ENCODE measurements at places on chromosomes 13 and 19. TPM values are rescaled to one million over a fixed set of nuclear protein-coding genes. Genes with fewer than 3 reads are reported as not detected.
A peak's percentile ranks its signal among the peaks of the same experiment; 100 is the strongest.

The KRTDAP gene
- polyA plus RNA-seq: not detected

The ZNF559 gene
- 15.2 TPM for polyA plus RNA-seq

The HSH2D gene
- not detected for polyA plus RNA-seq

The C19orf81 gene
- 5.7 TPM for polyA plus RNA-seq

The NFIX gene
- 5.1 TPM for polyA plus RNA-seq

- H3K4me3 ChIP-seq: peak within 1 kb of the TSS; percentile 51
- H3K27ac ChIP-seq: no peak within 1 kb of the TSS
- H3K4me1 ChIP-seq: peaks cover 3% of the 10 kb centered on the region
- no peaks in the 10 kb centered on the region for H3K36me3 ChIP-seq
These were observed at the start of gene GPC5 for GRCh38 chr13:91398413-91399188. GPC5 (plus strand) TSS chr13:91398621.

- H3K27ac ChIP-seq: no peak overlapping the region
- H3K4me1 ChIP-seq: no peaks in the 10 kb centered on the region
- H3K36me3 ChIP-seq: no peaks in the 10 kb centered on the region
- H3K4me3 ChIP-seq: no peak overlapping the region
- no peaks in the 10 kb centered on the region for H3K27me3 ChIP-seq
These were observed 5.9 kb upstream of the DCAF15 start for GRCh38 chr19:13946414-13946813.

DNA sequence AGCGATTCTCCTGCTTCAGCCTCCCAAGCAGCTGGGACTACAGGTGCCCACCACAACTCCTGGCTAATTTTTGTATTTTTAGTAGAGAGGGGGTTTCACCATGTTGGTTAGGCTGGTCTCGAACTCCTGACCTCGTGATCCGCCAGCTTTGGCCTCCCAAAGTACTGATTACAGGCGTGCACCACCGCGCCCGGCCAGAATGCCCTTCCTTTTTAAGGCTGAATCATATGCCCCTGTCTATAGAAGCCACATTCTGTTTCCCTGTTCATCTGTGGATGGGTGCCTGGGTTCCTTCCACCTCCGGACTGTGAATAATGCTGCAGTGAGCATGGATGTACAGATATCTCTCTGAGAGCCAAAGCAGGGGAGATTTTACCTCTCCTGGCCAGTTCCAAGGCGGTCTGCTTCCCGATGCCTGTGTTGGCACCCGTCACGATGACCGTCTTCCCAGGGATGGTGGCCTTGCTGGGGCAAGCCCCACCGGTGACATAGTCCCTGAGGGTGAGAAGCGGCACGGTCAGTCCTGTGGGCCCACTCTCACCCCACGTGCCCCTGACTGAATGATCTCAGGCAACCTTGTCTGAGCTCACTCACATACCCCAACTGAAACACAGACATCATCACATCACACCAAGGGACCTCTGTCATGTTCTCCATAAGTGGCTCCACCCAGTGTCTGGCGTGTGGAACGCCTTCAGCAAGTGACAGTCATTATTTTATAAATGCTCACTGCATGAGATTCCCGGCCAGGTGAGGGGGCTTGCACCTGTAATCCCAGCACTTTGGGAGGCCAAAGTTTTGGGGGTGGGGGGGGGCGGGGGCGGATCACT, 4.0 kb downstream of the RDH13 start:
- no peak overlapping the region for H3K4me3 ChIP-seq
- no peak for DNase-seq
- H3K27me3 ChIP-seq: no peaks in the 10 kb centered on the region
- H3K4me1 ChIP-seq: no peaks in the 10 kb centered on the region
- peaks cover 4% of the 10 kb centered on the region for H3K36me3 ChIP-seq

DNA sequence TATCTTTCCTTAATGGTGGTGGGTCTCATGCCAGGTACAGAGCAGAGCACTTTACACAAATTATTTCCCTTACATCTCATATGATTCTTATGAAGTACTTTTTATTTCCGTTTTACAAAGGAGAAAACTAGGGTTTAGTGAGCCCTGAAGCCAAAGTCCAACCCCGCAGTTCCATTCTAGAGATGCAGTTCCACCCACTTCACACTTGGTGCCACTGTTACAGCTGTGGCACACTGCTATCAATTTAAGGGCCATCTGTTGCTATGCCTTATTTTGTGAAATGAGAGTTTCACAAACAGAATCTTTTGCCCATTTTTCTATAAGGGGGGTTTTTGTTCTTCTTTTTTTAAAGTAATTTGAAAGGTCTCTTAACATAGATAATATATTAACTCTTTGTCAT, 12.9 kb downstream of the MIPEP start:
- no peaks in the 10 kb centered on the region for H3K27me3 ChIP-seq
- DNase-seq: peak; percentile 36
- H3K4me1 ChIP-seq: peaks cover under 1% of the 10 kb centered on the region

- no peaks in the 10 kb centered on the region for H3K4me1 ChIP-seq
- H3K4me3 ChIP-seq: no peak overlapping the region
- DNase-seq: peak; percentile 73
- H3K27ac ChIP-seq: no peak overlapping the region
These were observed 55.0 kb downstream of the ZIC5 start for GRCh38 chr13:99916366-99917103.

GRCh38 chr13:26562512-26562890, 5.0 kb downstream of the WASF3 start:
- no peaks in the 10 kb centered on the region for H3K27me3 ChIP-seq
- H3K4me3 ChIP-seq: no peak overlapping the region
- peak; percentile 80 for DNase-seq
- peaks cover 24% of the 10 kb centered on the region for H3K4me1 ChIP-seq

DNA sequence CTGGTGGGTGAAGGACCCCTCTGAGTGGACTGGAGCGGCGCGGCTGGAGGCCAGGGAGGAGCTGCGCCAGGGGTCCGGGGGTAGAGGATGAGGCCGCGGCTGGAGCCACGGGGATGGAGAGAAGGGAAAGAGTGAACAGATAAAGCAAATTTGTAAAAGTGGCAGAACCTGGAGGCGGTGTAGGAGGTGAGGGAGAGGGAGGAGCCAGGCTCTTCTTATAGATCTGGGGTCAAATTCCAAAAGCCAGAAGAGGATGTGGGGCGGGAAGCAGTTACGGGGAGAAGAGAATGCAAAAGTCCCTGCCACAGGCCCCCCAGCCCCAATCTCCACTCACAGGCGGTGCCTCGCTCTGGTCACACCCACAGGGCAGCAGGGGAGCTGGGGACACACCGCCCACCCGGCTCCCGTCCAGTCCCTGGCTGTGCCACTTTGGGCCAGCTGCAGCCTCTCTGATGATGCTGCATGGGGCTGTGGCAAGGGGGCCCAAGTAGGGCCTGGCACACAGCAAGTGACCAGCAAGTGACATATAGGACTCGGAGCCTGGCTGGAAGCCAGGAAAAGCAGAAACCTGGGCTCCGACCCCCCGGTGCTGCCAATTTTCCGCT, 11.1 kb downstream of the LRRC4B start:
- H3K27me3 ChIP-seq: no peaks in the 10 kb centered on the region
- H3K36me3 ChIP-seq: no peaks in the 10 kb centered on the region
- H3K4me1 ChIP-seq: no peaks in the 10 kb centered on the region

DNA sequence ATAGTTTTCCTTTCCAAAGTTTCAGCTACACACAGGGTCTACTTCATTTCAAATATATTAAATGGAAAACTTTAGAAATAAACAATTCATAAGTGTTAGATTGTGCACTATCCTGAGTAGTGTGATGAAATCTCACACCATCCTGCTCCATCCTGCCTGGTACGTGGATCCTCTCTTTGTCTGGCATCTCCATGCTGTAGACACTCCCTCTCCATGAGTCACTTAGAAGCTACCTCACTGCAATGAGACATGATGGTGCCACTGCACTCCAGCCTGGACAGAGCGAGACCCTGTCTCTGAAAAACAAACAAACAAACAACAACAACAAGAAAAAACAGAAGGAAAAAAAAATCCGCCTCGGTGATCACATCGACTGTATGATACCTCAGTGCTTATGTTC, 191.8 kb downstream of the PCCA start:
- peaks cover 17% of the 10 kb centered on the region for H3K36me3 ChIP-seq
- no peak for DNase-seq
- no peaks in the 10 kb centered on the region for H3K27me3 ChIP-seq
- H3K4me1 ChIP-seq: no peaks in the 10 kb centered on the region

GRCh38 chr19:14198384-14199376, 7.3 kb downstream of the ADGRL1 start:
- no peaks in the 10 kb centered on the region for H3K36me3 ChIP-seq
- H3K27me3 ChIP-seq: no peaks in the 10 kb centered on the region
- no peaks in the 10 kb centered on the region for H3K4me1 ChIP-seq

DNA sequence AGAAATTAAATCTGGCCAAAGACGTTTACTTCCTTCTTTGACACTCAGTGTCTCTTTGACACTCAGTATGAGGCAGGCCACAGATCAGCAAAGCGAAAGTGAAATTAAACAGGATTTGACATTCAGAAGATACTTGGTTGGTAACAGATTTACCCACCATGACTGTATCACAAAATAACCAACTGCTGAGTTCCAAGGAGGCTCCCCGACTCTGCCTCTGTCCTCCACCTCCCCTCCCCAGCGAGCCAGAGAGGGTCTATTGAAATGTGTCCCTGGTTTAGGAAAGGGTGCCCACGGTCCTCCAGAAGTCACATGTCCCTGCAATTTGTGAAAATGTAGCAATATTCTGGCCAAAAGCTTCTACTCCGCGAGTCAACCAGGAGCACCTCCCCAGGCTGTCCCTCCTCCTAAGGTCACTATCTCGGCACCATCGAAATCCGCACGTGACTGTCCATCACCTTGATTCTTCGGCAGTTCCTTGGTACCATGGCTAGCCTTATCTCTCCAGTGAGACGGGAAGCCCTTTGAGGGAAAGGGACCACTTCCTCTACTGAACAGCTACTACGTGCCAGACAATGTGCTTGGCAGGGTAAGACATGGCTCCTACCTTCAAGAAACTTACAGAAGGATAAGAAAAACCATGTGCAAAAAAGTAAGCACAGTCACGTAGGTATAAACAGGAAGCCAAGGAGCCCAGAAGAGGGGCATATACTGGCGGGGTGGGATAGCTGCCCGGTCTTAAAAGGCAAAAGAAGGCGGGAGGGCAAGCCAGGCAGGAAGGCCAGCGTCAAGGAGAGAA, 1.5 kb downstream of the N4BP2L1 start:
- no peaks in the 10 kb centered on the region for H3K36me3 ChIP-seq
- H3K4me3 ChIP-seq: peak overlapping the region; percentile 71
- H3K27ac ChIP-seq: no peak overlapping the region
- H3K27me3 ChIP-seq: no peaks in the 10 kb centered on the region

DNA sequence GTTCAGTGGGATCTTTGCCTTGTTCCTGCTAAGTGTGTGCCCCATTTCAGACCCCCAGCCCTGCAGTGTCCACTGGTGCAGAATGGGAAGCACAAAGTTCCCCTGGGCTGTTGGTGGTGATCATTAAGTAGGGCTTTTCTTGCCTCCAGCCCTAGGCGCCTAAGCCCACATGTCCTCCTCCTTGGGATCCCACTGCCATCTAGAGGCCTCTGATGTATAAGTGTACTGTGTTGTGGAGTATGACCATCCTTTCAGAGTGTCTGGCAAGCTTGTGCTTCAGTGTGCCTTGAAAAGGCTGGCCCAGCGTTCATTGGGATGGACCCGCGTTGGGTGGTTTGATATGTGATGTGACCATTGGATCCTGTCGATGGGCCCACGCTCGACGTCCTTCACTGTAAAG, 71.2 kb downstream of the WASF3 start:
- no peak overlapping the region for H3K4me3 ChIP-seq
- no peak for DNase-seq
- no peaks in the 10 kb centered on the region for H3K27me3 ChIP-seq
- no peaks in the 10 kb centered on the region for H3K4me1 ChIP-seq

GRCh38 chr13:50122455-50122854, 107.2 kb downstream of the KCNRG start:
- H3K27me3 ChIP-seq: no peaks in the 10 kb centered on the region
- no peak overlapping the region for H3K4me3 ChIP-seq
- H3K27ac ChIP-seq: no peak overlapping the region

DNA sequence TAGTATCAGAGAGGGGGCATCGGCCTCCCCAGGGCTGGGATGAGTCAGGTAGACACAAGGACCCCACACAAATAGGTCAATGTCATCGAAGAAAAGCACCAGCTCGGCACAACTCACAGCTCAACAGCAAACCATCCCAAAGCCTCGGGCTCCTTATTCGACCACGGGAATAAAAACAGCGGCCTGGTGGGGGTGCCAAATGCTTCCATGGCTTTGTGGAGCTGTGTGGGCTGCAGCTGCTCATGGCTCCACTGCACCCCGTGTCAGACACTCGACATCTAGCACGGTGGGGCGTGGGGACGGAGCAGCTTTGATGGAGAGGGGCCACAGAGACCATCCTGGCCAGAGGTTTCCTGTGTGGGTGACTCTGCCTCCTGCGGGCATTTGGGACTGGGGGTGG, 212.5 kb upstream of the SOX1 start:
- H3K27me3 ChIP-seq: no peaks in the 10 kb centered on the region
- no peaks in the 10 kb centered on the region for H3K36me3 ChIP-seq
- no peak overlapping the region for H3K27ac ChIP-seq
- H3K4me1 ChIP-seq: no peaks in the 10 kb centered on the region

DNA sequence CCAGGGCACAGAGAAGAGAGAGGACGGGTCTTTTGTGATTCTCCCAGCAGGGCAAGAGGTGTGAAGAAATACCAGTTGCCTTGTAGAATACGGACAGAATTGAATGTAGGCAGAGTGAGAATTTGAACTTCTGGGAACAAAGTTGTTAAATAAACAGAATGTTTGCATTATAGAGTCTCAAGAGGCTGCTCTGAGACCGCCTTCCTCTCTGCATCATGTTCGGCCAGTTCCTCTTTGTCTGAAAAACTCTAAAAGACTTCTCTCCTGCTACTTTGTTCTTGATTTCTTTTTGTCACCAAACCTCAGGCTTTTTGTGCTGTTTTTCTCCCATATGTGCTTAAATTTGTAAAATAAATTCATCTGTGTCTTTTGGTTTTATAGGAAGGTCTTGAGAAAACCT, 256.4 kb downstream of the DLEU7 start:
- no peaks in the 10 kb centered on the region for H3K36me3 ChIP-seq
- no peak overlapping the region for H3K4me3 ChIP-seq
- H3K27me3 ChIP-seq: no peaks in the 10 kb centered on the region
- no peak for DNase-seq
- H3K4me1 ChIP-seq: peaks cover 19% of the 10 kb centered on the region
- no peak overlapping the region for H3K27ac ChIP-seq

- H3K4me1 ChIP-seq: no peaks in the 10 kb centered on the region
- H3K27me3 ChIP-seq: no peaks in the 10 kb centered on the region
- DNase-seq: no peak
- H3K4me3 ChIP-seq: no peak overlapping the region
- no peak overlapping the region for H3K27ac ChIP-seq
- no peaks in the 10 kb centered on the region for H3K36me3 ChIP-seq
These were observed 45.9 kb upstream of the C19orf12 start for GRCh38 chr19:29760752-29761502.

DNA sequence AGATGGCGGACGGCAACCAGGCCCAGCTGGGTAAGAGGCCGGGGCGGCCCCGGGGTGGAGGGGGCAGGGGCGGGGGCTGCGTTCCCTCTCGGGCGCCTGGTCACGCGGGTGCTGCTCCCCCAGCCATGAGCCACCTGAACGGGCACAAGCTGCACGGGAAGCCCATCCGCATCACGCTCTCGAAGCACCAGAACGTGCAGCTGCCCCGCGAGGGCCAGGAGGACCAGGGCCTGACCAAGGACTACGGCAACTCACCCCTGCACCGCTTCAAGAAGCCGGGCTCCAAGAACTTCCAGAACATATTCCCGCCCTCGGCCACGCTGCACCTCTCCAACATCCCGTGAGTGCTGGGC, 11.1 kb downstream of the PTBP1 start:
- H3K4me3 ChIP-seq: no peak overlapping the region
- DNase-seq: no peak
- H3K27ac ChIP-seq: no peak overlapping the region
- H3K27me3 ChIP-seq: no peaks in the 10 kb centered on the region
- peaks cover 53% of the 10 kb centered on the region for H3K36me3 ChIP-seq
